ENCODE measurements at places on chromosomes 2 and 18.

DNA sequence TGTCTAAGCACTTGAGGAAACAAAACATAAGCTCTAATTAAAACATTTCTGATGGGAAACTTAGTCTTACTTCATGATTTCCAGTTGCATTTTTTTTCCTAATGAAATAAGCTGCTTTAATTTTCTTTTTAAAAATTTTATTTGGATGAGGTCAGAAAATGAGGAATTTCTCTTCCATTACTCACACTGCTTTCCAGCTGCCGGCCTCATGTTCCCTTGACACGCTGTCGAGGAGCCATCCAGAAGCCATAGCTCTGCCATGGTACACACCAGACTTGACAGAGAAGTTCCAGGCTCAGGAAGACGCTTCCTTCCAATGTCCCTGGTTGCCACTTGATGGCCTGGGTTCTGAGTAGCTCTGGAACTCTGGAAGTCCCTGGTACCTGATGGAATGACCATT is 12.1 kb upstream of the MAPRE2 start:
- DNase-seq: no peak

GRCh38 chr2:45992021-45992740 is 305.0 kb upstream of the EPAS1 start:
- DNase-seq: no peak

DNA sequence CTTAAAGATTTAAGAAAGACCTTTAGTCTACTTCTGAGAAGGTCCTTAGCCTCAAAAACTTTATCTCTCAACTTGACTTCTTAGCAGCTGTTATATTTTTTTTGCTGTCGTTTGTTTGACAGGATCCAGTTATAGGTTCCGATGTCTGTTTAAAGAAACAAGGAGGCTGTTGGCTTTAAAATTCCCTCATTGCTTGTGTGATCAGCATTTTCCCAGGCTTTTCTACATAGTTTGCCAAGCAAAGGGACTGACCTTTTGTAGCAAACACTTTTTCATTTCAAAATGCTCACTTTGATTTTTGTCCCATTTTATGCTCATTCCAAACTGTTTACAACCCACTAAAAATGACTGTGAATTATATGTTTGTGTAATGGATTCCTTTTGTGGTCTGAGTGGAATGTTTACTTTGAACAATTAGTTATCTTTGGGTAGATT is 394.9 kb downstream of the ARHGAP15 start:
- no peak for DNase-seq

DNA sequence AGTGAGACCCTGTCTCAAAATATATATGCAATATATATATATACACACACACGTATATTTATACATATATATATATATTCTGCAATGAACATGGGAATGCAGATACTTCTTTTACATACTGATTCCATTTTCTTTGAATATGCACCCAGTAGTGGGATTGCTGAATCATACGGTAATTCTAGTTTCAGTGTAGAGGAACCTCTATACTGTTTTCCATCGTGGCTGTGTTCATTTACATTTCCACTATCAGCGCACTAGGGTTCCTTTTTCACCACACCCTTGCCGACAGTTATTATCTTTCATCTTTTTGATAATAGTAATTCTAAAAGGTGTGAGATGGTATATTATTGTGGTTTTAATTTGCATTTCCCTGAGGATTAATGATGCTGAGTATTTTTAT is 52.3 kb upstream of the SLC39A10 start:
- no peak for DNase-seq

DNA sequence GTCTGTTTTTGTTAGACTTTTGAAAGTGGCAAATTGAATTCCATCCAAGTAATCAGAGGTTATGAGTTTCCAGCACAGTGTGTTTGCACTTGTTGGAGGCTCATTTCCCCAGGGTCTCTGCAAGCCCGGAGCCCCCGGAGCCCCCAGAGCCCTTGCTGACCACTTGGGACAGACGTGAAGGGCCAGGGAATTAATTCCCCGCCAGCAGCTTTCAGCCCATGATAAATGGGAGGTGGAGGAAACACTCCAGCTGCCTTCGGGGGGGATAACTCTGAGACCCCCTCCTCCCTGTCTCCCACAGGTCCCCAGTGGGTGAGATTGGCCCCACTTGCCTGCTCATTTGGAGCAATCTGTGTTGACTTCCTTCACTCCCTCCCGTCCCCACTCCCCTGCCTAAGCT is 79.2 kb downstream of the KLHL29 start:
- no peak for DNase-seq

DNA sequence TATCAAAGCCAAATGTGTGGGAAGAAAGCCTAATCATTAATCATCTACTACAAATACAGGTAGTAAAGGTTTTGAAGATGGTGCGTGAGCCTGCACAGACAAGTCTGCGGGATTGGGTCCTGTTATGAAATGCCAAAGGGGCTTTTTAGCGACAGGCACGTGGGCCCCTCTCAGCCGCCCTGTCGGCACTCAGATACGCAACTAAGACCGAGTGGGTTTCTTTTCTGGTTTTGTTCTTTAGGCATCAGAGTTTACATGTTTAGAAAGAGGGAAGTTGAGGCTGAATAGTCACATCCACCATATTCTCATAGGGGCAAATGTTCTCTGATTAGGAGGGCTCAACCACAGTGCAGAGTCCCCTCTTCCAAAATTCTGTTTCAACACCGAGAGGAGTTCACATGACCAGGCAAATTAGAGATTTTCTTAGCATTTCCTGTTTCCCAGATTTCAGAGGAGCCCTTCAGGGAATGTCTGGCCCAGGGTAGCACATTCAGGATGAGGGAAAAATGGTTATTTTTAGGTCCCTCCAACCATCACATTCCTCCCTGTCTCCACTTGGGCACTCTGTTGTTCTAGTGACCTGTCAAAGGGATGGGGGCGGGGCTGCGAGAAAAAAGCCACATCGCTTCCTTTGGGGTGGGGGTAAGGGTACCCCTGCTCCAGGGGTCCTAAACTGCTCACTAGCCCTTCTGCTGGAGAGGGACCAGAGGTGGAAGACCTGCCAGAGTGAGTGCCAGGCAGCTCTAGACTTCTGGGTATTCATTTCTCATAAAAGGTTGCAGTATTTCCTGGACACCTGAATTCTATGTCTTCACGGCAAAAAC is 159.2 kb downstream of the BCL2 start:
- DNase-seq: peak; percentile 27

- no peak for DNase-seq
Measured at GRCh38 chr2:45003579-45004551, 5.4 kb downstream of the SIX2 start.

DNA sequence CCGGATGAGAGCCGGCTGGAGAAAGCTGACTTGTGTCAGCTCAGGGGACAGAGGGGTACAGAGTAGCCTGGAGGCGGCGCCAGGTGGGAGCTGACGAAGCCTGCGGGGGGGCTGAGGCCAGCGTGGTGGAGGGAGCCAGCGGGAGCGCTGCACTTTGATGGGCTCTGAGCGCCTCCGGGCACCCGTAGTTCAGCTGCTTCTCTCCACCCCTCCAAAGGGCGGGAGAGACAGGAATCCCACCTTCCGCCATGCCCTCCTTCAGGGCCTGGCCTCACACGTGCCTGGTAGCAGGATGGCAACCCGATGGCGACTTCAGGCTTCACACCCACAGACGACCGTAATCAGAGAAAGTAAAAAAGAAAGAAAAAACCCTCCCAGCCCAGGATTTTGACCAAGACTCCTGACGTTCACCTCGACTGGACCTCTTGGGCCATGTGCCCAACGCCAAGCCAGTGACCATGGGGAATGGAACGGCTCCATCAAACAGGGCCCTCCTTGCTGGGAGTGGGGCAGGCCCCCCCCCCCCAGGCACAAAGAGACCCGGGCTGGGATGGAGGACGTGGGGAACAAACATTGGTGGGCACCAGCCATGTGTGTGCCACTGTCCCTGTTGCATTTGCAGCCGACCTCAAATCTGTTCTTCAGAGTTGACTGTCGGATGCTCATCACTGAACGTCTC is 60.7 kb upstream of the ASAP2 start:
- DNase-seq: no peak

GRCh38 chr2:69764286-69765095 is 22.6 kb downstream of the ANXA4 start:
- no peak for DNase-seq

- DNase-seq: no peak
Measured at GRCh38 chr2:58155160-58155778, 85.9 kb downstream of the FANCL start.

GRCh38 chr18:30288662-30289414 is 753.7 kb downstream of the DSC3 start:
- no peak for DNase-seq

DNA sequence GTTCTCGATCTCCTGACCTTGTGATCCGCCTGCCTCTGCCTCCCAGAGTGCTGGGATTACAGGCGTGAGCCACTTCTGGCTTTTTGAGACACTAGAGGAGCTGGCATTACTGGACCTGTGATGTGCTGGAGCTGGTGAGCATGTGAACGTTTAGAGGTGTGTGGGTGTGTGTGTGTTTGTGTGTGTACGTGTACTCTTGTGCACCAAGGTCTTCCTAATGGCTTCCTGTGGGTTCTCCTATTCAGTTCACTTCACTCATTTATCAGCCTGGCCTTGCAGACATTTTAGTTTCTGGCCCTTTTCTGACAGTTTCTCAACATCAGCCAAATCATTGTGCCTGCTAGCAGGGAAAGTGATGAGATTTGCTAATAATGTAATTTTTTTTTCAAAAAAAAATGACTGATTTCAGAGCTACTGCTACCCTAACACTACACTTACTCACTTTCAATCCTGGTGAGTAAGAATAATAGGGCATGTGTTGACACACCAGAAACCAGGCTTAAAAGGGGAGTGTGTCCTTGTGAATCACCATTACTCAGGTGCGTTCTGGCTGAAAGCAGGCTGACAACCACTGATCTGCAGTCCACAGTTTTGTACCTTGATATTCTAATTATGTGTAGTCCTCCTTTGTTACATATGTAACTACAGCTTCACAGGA is 41.0 kb upstream of the ACTR3 start:
- peak; percentile 9 for DNase-seq

- DNase-seq: no peak
Measured at GRCh38 chr2:24332791-24333540, 27.4 kb downstream of the ITSN2 start.

DNA sequence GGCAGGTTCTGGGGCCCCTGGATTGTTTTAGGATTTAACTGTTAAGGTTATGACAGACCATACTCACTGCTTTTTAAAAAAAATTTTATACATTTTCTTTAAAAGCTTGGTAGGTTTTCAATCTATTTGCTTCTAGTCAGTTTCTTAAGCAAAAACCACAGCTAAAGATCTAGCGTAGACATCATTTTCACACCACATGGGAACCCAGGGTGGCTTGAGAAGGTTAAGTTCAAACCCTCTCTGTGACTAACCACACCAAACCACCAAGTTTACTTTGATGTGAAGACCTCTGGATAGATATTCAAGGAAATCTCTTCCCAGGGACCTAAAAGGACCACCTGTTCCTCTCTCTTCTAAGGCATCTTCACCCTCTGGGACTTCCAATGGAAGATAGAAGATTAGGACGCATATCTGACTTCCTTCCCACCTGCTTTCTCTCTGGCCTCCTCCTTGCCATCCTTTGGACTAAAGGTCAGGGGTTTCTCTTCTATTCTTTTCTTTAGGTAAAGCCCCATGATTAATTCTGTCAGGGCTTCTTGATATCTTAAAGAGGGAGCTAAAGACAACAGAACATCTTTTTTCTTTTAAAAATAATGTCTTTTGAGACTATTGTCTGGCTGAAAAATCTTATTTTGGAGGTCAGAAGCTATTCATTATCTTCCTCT is 32.3 kb downstream of the FOSL2 start:
- DNase-seq: no peak

- no peak for DNase-seq
Measured at GRCh38 chr18:62569081-62569655, 46.3 kb downstream of the ZCCHC2 start.

DNA sequence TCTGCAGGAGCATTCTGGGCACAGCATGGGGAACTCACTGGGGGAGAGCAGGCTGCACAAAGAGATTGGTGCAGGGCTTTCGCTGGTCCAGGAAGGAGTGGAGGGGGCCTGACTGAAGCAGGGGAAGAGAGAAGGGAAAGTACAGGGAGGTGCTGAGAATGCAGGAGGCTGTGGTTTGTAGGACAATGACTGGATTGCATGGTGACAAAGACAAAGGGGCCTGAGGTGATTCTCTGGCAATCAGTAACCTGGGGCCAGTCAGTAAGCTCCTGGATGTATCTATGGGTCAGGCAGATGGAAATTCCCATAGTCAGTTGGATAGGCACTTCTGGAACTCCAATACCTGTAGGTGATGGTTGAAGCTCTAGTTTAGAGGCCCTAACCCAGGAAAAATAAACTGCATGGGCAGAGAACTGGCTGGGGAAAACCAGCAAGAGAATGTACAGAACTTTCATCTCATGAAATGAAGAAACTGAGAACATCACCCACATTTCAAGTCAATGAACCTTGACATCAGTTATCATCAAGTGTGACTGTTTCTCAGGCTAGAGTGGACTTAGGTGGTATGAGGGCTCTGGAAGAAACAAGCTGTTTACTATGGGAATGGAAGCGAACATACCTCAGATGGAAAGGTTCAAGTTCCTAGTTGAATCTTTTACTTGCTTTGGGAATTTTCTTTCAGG is 193.2 kb downstream of the TPGS2 start:
- DNase-seq: no peak

- no peak for DNase-seq
Measured at GRCh38 chr2:157459486-157459885, 15.6 kb upstream of the CYTIP start.

DNA sequence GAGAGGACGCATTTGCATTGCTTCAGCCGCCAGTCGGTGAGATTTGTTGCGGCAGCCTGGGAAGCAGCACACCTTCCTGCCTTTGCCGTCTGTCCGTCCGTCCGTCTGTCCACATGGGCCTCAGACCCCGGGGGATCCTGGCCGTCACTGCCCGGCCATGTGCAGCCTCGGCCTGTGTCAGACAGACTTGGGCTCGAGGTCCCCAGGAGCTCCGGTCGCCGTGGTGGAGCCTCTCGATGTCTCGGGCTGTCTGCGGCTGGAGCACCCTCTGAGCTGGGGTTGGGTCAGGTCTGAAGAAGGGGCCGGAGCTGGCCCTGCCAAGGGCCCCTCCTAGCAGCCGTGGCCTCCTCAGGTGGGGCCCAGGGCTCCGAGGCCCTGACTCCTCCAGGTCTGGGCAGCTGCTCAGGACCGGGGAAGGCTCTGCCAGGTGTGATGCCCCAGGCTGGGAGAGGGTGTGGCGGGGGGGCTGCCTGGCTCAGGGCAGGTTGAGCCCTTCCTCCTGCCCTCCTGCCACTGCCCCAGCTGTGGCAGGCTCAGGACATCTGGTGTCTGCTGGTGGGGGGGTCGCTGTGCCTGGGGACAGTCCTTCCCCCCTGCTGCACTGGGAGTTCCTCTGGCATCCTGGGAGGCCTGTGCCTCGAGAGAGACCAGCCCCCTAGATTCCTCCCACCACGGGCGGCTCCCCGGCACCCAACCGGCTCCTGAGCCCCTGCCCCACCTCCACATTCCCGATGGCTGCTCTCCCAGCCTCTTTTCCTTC is 11.8 kb downstream of the NEU4 start:
- no peak for DNase-seq

- no peak for DNase-seq
Measured at GRCh38 chr18:22641958-22642357, 224.2 kb upstream of the CTAGE1 start.

- no peak for DNase-seq
Measured at GRCh38 chr2:8121022-8121825, 560.6 kb upstream of the ID2 start.
